ENCODE measurements at places on chromosomes 6 and 20.

DNA sequence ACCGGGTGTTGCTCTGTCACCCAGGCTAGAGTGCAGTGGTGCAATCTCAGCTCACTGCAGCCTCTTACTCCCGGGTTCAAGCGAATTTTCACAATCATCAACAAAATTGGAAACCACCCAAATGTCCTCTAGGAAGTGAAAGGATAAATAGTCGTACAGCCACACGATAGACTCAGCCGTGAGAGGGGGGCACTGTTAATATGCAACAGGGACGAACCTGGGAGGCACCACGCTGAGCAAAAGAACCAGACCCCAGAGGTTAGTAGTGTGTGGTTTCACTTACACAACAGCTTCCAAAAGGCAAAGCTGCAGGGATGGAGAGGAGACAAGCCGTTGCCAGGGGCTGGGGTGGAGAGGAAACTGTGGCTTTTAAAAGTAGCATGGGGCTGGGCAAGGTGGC, 30.1 kb upstream of the NTSR1 start:
- no peak for DNase-seq

DNA sequence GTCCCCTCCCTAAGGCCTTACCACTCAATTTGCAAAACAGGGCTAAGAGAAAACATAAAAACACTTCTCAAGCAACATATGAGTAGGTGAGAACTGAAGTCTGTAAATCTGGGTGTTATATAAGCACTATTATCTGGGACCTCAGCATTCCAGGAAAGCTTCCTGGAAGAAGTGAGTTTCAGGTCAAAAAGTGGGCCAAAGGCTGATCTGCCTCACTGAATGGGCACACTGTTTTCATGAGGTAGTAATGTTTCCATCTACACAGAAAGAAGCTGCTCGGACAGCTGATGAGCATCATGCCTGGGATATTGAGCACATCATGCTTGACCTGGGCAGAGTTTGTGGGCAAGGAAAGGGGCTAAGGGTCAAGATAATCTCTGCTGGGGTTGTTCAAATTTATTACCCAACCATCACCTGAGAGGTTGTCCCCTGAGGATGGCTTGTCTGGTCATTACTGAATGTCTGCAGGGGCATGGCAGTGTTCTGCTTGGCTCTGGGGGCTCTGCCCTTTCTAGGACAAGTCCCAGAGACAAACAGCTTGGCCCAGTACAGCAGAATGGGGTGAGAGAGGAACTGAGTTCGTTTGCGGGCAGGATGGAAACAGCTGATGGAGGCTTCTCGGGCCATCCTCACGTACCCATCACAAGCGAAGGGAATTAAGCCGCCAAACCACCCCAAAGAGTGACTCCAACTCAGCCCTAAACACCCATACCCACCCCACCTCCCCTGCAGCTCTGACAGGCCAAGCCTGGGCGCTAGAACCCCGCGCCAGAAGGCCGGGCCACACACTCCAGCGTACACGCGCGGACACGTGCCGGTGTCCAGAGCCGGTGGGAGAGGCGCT, 1.2 kb upstream of the SYNJ2 start:
- DNase-seq: no peak

GRCh38 chr6:132236281-132236680, 165.0 kb downstream of the MOXD1 start:
- DNase-seq: no peak

GRCh38 chr20:44151621-44152416, 35.2 kb downstream of the JPH2 start:
- no peak for DNase-seq

GRCh38 chr6:103047567-103047966, 1654.1 kb downstream of the GRIK2 start:
- no peak for DNase-seq

DNA sequence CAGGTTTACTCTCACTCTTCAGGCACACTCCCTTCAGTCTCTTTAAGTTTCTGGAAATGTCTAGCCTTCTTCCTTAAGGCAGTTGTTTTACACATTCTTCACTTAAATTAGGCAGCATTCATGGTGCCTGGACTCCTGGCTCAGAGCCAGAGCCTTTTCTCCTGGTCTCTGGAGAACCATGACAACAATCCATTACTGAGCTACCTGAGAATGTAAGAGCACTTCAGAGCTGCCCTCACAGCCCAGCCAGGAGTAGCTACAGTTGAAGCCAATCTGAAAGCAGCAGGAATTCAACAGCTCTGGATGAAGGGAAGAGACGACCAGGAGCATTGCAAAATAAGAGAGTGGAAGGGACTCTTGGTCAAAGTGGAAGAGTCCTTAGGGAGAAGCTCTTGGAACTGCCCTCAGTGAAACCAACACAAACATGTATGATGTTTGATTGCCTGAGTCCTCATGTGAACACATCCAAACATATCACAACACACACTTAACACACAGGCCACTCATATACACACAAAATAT, 416.8 kb upstream of the SPTLC3 start:
- DNase-seq: no peak

DNA sequence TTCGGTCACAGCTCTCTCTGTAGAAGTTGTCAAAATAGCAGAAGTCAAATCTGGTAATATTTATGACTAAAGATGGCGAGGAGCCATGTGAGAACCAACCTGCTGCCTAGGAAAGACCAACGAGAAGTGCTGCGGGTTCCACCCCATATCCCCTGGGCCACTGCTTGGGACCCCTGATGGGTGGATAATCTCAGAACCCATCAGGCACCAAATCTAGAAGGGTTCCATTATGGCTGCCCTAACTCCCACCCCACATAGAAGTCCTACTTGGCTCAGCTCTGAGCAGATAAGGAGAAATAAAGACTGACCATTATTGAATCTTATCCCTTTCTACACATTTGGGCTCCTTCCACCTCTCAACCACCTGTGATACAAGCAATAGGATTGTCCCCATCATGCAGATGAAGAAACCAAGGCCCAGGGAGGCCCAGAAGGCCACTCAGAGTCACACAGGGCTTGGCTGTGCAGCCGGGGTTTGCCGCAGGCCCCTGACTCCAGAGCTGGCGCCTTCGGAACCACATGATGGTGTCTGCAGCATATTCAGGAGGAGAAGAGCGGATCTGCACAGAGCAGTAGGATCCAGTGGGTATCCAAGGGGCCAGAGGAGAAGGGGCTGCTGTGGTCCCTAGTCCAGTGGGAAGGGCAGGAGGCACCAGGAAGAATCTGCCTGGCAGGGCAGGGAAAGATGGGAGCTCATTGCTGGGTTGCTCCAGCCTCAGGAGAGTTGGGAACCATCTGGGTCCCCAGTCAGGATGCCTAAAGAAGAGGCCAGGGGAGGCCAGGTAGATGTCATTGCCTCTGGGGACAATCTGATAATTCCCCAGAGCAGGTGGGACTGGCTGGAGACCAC, 9.6 kb upstream of the PCMTD2 start:
- DNase-seq: no peak

DNA sequence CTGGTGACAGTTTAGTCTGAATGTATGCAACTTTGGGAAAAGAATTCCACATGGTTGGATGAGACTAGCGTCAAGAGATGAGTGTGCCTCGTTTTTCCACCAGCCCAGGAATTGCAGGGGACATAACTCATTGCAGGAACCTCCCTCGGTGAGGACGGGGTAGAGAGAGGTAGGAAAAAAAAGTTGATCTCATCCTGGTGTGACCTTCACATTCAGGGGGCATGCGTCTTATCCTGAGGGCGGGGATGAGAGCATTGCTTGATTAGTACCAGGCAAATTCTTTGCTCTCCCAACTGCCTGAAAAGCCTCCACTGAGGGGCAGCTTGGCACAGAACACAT, 11.8 kb downstream of the TLDC2 start:
- DNase-seq: no peak

- DNase-seq: no peak
Measured at GRCh38 chr20:10554285-10554684, 119.2 kb downstream of the SLX4IP start.

Data from caudate nucleus (tissue), 63 donors.